OCI-LY7 (cell line): ENCODE measurements at places on chromosomes 3 and 15. TPM values are rescaled to one million over a fixed set of nuclear protein-coding genes. Genes with fewer than 3 reads are reported as not detected.

Gene MYO5A
- total RNA-seq = 41.9 and 42.0 TPM in 2 replicates

Gene MORC1
- total RNA-seq = not detected in 2 replicates

DNA sequence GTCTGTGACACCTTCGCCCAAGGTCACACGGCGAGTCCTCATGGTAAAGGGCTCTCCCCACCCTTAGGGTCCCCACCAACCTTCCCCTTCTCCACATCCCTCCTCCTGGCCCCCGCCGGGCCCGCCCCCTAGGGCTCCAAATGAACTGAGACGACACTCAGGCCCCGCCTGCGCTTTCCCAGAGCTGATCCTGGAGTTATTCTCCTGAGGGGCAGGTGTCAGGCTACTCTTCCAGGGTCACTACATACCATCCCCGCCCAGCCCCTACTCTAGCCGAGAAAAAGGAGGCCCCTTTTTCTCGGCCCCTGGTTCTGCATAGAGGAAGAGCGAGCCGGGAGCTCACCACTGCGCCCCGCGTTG, 292 bp downstream of the USP4 start:
- DNase-seq = no peak

DNA sequence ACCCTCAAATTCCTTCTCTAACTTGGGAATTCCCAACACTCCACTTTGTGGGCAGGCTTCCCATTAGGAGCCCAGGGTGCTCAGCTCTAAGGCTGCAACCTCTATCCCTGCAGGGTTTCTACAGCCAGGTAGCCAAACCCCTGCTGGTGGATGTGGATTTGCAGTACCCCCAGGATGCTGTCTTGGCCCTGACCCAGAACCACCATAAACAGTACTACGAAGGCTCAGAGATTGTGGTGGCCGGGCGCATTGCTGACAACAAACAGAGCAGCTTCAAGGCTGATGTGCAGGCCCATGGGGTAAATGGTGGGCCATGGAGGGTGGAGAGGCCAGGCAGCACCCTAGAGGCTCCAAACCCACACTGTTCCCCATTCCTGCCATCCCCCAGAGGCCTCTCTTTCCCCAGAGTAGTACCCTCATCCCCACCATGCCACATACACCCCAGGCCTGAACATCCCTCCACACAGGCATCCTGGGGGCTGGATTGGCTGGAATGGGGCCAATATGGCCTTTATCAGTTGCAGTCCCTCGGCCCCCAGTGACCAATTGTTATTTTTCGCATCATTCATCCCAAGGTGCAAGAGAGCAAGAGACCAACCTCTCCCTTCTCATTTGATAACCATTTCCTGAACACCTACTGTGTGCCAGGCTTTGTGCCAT, 7.7 kb downstream of the ITIH1 start:
- DNase-seq = no peak

DNA sequence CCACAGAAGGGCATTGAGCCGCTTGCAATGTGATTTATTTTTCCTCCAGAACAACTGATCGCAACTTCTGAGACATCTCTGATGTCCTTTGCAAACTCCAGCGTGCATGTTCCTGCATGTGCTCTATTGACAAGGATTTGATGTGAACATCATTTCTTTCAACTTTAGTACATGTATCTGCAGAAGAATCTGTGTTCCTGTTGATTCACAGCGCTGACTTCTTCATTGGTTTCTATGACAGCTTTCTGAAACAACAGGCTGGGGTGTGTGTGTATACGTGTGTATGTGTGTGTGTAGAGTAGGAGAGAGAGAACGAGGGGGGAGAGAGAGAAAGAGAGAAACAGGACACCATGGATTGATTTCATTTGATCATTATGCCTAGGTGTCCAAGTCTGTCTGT, 56.7 kb upstream of the CMTM8 start:
- DNase-seq = no peak

DNA sequence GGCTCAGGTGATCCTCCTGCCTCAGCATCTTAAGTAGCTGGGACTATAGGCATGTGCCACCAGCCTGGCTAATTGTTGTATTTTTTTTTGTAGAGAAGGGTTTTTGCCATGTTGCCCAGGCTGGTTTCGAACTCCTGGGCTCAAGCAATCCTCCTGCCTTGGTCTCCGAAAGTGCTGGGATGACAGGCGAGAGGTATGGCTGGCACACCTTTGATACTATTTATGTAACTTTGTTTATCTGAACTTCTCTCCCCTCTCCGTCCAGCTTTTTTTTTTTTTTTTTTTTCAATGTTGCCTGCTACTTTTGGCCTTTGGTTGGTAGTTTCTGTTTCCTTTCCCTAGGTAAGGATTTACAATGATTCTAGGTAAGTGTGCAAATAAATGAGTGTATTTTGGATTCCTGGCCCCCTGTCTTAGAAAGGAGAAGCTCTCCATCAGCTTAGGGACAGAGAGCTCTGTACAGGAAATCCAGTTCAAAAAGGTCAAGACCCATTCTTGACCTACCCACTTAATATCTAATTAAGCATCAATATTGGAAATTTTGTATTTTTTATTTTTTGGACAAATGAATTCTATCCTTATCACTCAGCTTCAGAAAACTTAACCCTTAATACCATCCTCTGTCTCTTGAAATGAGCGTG, 6.8 kb downstream of the ARL6IP5 start:
- DNase-seq = no peak

Gene ZIC4
- total RNA-seq = not detected in 2 replicates

GRCh38 chr15:68107142-68107541, 53.0 kb downstream of the PIAS1 start:
- DNase-seq = no peak

Gene ROBO1
- not detected in 2 replicates for total RNA-seq

DNA sequence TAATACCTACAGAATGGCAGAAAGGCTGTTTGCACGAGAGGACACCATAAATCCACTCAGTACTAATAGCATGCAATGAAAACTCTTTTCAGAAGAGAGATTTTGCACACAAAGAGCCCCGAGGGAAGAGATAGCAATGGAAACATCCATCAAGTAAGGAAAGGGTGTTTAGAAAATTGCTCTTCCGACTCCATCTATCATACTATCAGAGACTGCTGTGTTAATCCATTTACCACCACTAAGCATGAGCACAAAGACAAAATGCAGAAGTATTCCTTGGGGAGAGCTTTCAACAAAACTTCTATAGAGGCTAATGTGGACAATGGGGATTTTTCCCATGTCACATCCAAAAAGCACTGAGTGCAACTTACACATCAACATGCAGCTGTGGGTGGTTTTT, 72.1 kb upstream of the PLAAT1 start:
- no peak for DNase-seq

DNA sequence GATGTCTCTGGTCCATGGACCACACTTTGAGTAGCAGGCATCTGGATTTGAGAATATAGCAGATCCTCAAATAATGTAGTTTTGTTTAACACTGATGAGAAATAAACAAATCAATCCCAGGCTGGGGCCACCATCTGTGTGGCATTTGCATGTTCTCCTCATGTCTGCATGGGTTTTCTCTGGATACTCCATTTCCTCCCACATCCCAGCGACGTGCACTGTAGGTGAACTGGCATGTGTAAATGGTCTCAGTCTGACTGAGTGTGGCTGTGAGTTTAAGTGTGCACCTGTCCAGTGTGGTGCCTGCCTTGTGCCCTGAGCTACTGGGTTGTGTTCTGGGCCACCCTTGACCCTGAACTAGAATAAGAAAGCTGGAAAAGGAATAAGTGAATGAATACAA, 66.3 kb upstream of the NANOGP8 start:
- DNase-seq = no peak

Gene ADAMTS17
- not detected in 2 replicates for total RNA-seq
